GF-D8 (cell line): ENCODE measurements at places on chromosomes 2 and 18.
A peak's percentile ranks its signal among the peaks of the same experiment; 100 is the strongest.

- DNase-seq = no peak
These were observed 327.0 kb upstream of the CDH7 start for GRCh38 chr18:65423776-65424175.

- DNase-seq = no peak
These were observed 41.5 kb upstream of the MC4R start for GRCh38 chr18:60413944-60414547.

GRCh38 chr2:134736167-134736880 lies 17.5 kb upstream of the TMEM163 start:
- peak; percentile 29 for DNase-seq

DNA sequence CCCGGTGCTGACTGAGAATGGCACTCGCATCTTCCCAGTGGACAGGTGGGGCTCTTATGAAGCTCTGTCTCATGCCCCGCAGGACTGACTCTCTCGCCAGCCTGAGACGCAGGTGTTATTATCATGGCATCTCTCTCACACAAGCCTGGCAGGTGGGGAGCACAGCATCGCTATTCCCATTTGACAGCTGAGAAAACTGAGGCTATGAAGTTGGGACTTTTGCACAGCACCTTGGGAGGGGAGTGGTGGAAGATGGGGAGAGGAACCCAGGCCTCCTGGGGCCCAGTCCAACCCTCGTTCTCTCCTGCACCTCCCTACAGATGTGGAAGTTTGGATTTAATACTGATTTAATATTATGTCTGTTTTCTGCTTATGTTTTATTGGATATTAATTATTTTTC lies 9.0 kb upstream of the NTSR2 start:
- no peak for DNase-seq

DNA sequence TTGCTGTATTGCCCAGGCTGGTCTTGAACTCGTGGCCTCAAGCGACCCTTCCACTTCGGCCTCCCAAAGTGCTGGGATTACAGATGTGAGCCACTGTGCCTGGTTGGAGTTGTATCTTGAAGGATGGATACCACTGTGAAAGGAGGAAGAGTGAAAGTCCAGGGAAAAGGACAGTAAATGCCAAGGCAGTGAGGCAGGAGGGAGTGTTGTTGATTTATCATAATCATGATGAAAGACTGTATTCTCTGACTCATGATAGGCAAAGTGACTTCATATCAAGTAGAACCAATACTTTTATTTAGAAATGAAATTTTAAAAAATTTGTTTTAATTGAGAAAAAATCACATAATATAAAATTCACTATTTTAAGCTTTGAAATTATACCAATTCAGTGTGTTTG lies 162.3 kb downstream of the ARHGAP28 start:
- no peak for DNase-seq

DNA sequence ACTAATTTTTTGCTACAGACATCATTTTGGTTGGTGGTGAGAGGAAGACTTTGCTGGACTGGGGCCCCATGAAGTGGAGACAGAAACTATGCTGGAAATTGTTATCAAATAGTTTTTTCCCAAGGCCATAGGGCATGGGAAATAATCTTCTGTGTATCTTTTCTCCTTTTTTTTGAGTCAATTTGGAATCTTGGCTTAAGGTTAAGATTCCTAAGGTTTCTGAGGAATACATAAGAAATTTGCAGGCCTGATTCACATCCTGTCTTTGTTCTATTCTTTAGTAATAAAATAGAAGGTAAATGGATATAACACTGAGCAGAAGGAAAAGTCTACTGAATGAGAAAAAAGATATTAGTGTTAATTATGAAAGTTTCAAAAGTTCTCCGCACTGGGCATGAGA lies 16.6 kb downstream of the SMC6 start:
- no peak for DNase-seq

GRCh38 chr2:210199854-210200253 lies 25.4 kb downstream of the ACADL start:
- no peak for DNase-seq

DNA sequence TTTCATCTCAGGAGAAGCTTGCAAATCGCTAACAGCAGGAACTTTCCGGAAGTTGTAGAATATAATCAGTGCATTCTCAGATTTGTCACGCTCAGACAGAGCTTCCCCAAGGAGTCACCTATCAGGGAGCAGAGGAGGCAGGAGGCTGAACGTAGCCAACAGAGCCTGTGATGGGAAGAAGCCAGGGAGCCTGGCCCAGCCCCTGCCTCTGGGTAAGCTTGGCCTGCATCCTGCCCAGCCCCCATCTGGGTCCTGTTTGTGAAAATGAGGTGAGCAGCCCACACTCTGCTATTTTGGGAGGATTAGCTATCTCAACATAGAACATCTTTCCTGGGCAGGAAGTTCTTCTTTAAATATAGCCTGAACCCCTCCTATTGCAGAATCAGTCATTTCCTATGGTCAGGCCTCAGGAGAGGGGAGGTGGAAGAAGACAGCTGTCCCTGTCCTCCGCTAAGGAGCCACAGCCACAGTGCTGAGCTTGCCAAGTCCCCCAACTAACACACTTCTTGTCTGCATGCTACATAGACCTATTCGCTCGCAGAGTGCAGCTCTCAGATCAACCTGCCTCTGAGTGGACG lies 19.2 kb upstream of the PKDCC start:
- no peak for DNase-seq

DNA sequence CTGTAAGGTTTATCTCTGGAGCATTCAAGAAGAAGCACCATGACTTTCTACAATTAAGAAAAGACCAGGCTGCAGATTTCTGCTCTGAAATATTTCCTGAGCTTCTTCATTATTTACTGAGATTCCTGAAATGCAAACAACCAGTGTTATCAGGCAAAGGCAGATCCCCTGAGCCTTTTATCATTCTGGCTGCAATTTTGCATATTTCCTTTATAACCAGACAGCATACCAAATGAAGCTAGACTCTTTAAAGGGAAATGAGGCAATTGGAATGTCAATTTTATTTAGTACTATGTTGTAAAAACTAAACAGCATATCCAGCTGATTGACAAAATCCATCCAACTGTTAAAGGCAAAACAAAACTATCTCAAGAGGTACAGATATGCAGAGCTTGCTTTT lies 372.5 kb downstream of the RIT2 start:
- no peak for DNase-seq

GRCh38 chr18:44811572-44812125 lies 131.0 kb downstream of the SETBP1 start:
- DNase-seq = no peak

- DNase-seq = peak; percentile 6
These were observed 49.3 kb upstream of the FOSL2 start for GRCh38 chr2:28343184-28343942.

DNA sequence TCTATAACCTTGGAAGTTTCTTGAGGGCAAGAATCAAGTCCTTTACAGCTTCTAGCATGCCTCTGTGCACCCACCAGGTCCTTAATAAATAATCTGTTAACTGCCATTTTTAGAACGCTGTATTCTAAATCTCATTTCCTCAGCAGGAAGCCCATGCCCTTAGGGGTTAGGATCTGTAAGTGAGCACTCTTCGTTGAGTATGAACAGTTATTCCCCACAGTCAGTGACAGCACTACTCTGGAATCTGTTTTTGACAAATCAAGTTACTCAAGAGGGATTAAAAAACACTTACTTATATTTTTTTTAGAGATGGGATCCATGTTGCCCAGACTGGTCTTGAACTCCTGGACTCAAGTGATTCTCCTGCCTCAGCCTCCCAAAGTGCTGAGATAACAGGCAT lies 14.6 kb downstream of the PAIP2B start:
- no peak for DNase-seq

DNA sequence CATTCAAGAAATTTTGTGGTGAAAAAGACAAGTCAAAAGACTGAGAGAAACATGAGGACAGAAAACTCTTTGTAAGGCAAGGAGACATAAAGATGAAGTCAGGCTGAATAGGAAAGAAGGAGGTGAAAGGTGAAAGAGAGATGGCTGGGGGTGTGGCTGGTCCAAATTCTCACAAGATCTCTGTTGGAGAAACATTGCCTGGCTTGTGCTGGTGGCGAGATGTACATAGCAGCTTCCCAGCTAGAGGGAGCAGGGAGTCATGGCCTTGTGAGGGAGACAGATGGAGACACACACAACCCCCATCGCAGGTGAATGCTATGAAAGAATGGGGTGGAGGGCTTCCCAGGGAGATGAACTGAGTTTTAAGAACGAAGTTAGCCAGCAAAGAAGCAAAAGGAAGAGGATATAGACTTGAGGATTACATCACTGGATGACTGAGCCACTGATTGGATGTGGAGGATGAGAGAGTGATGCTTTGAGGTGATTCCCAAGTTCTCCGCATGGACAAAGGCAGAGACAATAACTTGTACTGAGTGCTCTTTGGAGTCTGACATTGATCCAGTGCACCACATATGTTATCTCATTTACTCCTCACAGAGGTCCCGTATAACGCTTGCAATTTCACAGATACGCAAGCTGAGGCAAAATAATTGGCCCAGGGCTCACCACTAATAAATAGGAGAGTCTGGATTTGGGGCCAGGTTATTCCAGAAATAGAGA lies 3.7 kb upstream of the EMX1 start:
- no peak for DNase-seq

GRCh38 chr18:40159141-40160017 lies 1795.7 kb upstream of the PIK3C3 start:
- no peak for DNase-seq

- no peak for DNase-seq
These were observed 126.4 kb downstream of the GFPT1 start for GRCh38 chr2:69260666-69261065.

GRCh38 chr2:58769864-58770234 lies 528.7 kb upstream of the FANCL start:
- DNase-seq = no peak

DNA sequence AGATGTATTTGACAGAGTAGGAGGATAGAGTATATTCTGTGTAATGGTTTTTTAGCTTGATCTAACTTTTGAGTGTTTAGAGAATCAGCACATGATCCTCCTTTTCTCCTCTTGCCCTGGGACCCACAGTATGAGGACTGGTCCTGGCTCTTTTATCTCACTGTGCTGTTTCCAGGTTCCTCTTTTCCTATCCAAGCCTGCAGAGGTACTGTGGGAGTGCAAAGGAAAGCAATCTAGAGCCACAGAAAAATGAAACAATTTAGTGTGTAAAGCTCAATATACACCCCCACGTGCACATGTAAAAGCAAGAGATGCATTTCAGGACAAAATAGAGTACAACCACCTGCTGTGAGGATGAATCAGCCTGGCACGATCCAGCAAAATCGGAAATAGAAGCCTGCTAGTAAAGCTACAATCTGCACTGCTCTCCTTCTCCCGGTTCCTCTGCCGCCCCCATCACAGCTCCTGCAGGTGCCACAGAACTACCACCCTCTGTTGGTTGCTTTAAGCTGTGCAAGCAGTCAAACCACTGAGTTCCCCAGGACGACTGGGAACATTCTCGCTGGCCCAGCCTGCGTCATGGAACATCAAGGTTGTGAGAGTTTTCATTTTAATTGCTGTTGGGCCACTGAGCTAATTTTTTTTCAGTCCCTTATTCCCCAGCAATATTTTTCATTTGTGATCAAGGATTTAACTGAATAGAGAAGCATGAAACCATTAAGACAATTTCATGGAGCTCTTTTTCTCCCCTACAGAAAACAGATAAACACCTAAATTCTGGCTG lies 47.8 kb upstream of the MAPRE3 start:
- peak; percentile 26 for DNase-seq

- DNase-seq = no peak
These were observed 6.8 kb downstream of the ESPNL start for GRCh38 chr2:238106698-238107524.

DNA sequence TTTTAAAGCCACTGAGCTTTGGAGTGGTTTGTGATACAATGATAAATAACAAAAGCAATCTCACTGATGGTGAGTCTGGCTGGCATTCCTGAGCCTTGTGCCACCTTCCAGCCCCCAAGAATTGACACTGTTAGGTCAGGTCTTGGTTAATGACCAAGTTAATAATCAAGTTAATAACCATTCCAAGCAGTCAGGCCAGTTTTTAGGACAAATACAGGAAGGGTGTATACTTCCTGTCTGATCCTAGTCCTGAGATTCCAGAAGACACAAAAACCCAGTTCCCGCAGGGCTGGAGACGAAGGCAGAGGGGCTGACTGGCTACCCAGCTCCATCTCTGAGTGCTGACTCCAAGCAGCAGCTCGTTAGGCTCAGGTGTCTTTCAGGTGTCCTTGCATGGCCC lies 74.6 kb upstream of the LAPTM4A start:
- DNase-seq = no peak

- no peak for DNase-seq
These were observed 87.0 kb downstream of the FARSB start for GRCh38 chr2:222568865-222569264.

DNA sequence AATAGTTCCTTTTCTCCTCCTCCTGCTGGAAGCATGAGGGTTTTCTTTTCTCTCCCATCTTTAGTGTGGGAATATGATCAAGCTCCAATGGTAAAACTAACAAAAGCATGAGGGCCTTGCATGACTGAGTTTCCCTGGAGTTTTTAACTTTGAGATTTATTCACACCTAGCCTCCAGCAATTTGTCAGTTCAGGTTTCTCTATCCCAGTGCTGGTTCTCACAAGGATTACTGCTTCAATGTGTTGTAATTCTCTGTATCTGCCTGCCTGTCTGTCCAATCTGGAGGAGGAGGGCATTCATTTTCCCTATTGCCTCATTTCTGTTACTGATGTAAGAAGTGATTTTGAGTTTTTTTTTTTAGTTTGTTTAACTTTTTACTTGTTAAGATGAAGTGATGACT lies 57.6 kb upstream of the RPRM start:
- DNase-seq = no peak

DNA sequence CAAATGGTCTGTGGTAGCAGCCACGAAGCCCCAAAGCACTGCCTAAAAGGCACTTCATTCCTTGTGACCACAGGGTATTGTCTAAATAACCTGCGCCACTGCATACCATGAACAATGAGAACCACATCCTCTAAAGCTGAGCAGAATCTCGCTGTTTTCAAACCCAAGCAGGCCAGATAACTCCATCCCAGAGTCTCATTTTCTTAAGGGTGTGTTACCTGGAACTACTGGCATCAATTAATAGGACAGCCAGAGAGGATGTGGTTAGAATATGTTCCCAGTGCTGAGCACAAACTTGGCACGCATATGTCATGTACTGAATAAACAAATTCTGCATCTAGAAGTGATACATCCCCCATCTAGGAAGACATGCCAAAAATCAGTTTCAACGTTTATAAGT lies 13.0 kb downstream of the VPS4B start:
- no peak for DNase-seq

DNA sequence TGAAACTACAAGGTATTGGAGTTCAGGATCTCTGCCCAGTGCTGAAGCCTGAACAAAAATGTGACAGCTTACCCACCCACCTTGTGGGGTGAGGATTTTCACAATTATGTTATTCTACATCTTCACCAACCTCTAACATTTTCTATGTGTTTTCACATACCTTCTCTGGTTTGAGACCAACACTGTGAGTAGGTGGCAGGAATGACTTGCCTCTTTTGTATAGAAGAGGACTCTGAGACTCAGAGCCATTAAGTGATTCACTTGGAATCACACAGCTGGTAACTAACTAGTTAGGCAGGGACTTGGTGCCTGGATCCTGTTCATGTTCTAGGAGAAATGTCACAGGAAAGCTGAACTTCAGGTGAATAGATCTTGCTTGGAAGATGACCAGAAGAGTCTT lies 14.8 kb upstream of the SRBD1 start:
- DNase-seq = no peak

GRCh38 chr2:38966678-38967077 lies 77.0 kb downstream of the ARHGEF33 start:
- DNase-seq = no peak

GRCh38 chr2:135059577-135059976 lies 7.5 kb downstream of the RAB3GAP1 start:
- no peak for DNase-seq

GRCh38 chr2:30031184-30031583 lies 109.8 kb upstream of the ALK start:
- DNase-seq = no peak

- no peak for DNase-seq
These were observed 206.1 kb downstream of the RAB3GAP1 start for GRCh38 chr2:135258193-135258592.
